ENCODE measurements at places on chromosomes 1 and 21. TPM values are rescaled to one million over a fixed set of nuclear protein-coding genes. Genes with fewer than 3 reads are reported as not detected.

KIAA1614 gene
- total RNA-seq: 0.27 TPM

BLACAT1 gene
- total RNA-seq: 14.2 TPM

DNA sequence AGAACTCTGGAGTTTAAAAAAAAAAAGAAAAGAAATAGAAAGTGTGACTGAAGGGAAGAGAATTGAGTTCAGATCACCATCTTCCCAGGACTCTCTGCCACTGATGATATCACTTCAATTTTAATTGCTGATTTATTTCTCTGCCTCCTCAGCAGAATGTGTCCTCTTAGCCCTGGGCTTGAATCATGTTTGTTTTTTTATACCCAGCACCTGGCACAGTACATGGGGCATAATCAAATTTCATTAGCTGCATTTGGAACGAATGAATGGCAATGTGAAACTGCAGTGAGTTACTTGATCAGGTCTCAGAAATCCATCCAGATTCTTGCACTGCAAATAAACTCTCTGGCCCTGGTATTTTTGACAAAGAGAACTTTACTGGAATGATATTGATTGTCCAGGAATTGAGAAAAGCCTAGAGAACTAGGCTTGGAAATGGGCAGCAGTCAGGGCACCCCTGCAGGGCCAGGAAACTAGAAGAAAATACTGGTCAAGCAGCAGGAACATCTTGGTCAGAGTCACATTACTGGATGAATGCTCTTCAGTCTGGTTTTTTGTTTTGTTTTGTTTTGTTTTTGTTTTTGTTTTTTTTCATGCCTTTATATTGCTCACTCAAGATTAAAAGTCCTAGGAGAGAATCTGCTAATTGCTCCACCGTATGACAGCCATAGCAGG is 103.8 kb upstream of the FAM78B start:
- no peaks in the 10 kb centered on the region for H3K4me1 ChIP-seq
- H3K27me3 ChIP-seq: no peaks in the 10 kb centered on the region
- no peak overlapping the region for H3K4me3 ChIP-seq
- no peaks in the 10 kb centered on the region for H3K36me3 ChIP-seq

DNA sequence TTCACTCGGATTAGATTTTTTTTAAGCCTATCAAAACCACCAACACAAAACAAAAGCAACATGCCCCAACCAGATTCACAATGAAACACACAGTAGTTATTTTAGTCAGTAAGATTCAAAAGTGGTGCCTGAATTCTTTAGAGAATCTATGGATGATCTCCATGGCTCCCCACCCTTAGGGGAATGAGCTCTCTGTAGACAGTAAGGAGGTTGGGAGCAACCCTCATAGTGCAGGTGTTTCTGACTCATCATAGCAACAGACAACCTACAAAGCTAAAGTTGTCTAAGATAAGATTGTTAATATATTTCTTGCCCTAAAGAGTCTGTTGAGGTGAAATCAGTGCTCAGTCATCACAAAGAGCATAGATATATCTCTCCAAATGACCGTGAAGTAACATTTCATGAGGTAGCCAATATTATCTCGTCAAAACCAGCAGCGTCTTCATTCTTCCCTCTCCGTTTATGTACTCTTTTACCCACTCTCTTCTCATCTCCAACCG is 78.3 kb downstream of the ADAMTS1 start:
- H3K4me3 ChIP-seq: no peak overlapping the region
- H3K4me1 ChIP-seq: peaks cover 10% of the 10 kb centered on the region
- H3K36me3 ChIP-seq: no peaks in the 10 kb centered on the region
- H3K27ac ChIP-seq: no peak overlapping the region
- H3K27me3 ChIP-seq: no peaks in the 10 kb centered on the region
- DNase-seq: no peak

- peaks cover 36% of the 10 kb centered on the region for H3K27me3 ChIP-seq
- DNase-seq: no peak
- no peak overlapping the region for H3K4me3 ChIP-seq
- peaks cover 4% of the 10 kb centered on the region for H3K36me3 ChIP-seq
- H3K27ac ChIP-seq: no peak overlapping the region
These were observed 206.0 kb downstream of the HIVEP3 start for GRCh38 chr1:41712695-41713094.

DNA sequence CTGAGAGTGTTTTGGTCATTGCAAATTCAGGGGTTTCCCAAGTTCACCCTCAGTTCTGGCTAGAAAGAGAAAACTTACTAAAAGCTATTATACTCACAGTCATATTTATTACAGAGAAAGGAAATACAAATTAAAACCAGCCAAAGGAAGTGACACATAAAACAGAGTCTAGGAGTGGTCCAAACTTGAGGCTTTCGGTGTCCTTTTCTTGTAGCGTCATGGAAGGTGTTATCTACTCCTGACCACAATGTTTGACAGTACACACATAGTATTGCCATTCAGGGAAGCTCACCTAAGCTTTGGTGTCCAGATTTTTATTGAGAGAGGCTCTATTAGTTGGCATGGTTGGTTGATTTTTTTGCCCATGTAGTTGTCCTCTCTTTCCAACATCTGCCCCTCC is 59.0 kb downstream of the SLC35A3 start:
- H3K4me3 ChIP-seq: no peak overlapping the region
- no peak overlapping the region for H3K27ac ChIP-seq
- DNase-seq: no peak
- no peaks in the 10 kb centered on the region for H3K4me1 ChIP-seq
- no peaks in the 10 kb centered on the region for H3K27me3 ChIP-seq

OR2G2 gene
- total RNA-seq: not detected

TGFB2 gene
- total RNA-seq: 32.2 TPM

DNA sequence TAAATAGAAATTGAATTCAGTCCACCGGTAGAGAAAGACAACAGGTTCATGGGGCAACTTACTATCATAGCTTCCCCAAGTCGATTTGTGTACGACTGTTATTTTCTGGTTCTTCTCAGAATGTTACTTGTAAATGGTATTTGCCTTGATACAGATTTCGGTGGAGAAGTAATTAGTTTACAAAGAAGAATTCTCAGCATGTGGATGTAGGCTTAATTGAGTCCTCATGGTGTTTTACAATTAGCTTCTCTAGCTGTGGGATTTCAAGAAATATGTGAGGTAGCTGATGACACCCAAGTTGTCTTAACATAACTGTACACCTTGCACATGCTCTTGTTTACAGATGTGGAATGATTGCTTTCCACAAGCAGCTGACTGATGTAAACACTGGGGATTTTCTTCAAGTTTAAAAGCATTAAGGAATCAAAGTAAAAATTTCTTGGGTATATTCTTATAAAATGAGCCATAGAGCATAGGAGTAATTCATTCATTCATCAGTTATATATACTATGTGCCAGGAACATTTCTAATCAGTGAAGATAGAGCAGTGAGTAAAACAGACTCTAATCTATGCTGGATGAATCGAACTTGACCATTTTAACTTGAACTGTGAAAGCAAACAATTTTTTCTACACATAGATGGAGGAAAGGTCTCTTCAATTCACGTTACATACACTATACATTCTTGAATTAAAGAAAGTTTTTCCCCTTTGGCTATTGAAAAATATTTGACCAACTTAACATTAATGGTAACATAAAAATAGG is 1.4 kb downstream of the MACO1 start:
- DNase-seq: no peak
- H3K4me1 ChIP-seq: peaks cover 32% of the 10 kb centered on the region
- H3K36me3 ChIP-seq: peaks cover 27% of the 10 kb centered on the region
- no peaks in the 10 kb centered on the region for H3K27me3 ChIP-seq

DNA sequence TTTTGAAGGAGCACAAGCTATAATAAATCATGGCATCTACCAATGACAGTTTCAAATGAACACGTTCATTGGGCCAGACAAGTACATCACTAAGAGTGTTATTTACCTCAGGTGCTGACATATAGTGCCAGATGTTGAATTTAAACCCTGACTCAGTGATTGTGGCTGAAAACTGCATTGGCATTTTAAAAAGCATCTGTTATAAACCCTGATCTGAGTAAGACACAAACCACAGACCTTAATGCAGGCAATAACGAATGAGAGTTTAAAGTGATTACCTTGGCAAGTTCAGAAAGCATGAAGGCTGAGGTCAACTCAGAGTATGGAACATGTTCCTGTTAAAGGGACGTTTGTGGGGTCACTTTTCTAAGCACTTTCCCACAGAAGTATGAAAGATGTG is 865.1 kb upstream of the TMPRSS15 start:
- H3K4me1 ChIP-seq: no peaks in the 10 kb centered on the region
- H3K4me3 ChIP-seq: no peak overlapping the region
- no peaks in the 10 kb centered on the region for H3K27me3 ChIP-seq
- H3K27ac ChIP-seq: no peak overlapping the region
- H3K36me3 ChIP-seq: no peaks in the 10 kb centered on the region

DNA sequence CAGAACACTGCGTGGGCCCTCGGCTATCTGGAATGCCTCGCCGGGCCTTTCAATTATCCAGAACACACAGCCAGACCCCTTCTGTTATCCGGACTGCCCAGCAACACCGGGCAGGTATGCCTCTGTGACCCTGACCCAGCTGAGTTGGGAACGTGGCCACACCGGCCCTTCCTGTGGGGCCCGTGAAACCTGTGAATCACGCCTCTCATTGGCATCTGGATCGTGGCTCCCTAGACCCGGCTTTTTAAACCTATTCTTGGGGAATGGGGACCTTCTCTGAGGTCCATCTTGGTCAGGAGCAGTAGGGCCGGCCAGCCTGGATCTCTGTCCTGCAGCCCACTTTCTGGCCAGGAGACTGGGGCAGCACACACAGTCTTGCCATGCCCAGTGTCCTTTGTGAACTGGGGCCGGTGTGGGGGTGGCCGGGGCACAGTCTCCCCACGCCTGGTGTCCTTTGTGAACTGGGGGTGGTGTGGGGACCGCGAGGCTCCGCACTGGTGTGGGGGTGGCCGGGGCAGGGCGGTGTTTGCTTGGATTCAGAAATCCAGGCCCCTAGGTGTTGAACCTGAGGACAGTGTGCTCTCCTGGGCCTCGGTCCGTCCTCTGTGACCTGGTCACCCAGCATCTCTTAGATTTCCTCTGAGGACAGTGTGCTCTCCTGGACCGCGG is 11.1 kb downstream of the COL18A1 start:
- peaks cover 2% of the 10 kb centered on the region for H3K4me1 ChIP-seq
- H3K36me3 ChIP-seq: no peaks in the 10 kb centered on the region
- no peak for DNase-seq
- H3K4me3 ChIP-seq: no peak overlapping the region

DNA sequence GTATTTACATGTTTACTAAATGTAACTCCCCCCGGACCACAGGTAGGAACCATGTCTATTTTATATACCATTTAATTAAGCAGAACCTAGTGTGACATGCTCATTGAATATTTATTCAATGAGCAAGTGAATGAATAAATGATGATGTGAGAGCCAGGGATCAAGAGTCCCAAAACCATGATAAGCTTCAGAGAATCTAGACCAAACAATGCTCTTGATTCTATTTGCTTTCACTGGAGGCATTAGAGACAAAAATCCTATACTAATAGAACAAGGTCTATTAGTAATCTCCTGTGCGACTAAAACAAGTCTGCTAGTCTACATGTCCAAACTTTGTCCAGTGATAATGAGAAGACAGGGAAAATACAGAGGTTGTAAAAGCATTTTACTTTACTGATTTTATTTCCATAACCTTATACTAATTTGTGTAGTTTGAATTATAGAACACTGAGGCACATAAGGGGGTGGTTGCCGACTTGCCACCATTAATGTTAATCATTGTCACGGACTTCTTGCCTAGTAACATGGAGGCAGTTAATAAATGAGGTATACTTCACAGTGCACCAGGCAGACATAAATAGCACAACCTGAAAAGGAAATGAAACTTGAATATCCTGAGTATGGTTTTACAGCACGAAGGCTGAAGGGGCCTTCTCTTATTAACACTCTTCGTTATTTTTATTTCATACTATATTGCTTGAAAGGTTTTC is 69.8 kb downstream of the TBX15 start:
- H3K4me1 ChIP-seq: peaks cover 18% of the 10 kb centered on the region
- DNase-seq: no peak
- H3K27ac ChIP-seq: no peak overlapping the region
- H3K4me3 ChIP-seq: no peak overlapping the region
- H3K36me3 ChIP-seq: peaks cover 10% of the 10 kb centered on the region

- no peak overlapping the region for H3K27ac ChIP-seq
- DNase-seq: peak; percentile 4
- H3K36me3 ChIP-seq: no peaks in the 10 kb centered on the region
- H3K4me1 ChIP-seq: no peaks in the 10 kb centered on the region
These were observed 90.3 kb upstream of the DISP3 start for GRCh38 chr1:11388617-11389016.

DNA sequence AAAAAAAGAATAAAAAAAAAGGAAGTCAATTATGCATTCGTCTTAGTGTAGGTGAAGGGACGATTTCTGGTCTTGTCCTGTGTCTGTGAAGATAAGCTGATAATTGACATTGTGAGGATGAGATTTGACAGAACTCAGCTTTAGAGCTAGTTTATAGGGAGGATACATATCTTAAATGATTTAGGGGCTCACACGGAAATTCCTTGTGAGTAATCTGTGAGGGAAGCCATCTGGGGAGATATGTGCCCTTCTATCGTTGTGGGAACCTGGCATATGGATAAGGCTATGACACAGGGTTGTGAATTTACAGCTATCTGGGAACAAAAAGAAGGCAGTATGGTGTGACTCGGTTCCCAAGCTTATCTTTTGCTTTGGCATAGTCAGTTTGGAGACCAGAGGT is 71.1 kb downstream of the RABGAP1L start:
- H3K4me3 ChIP-seq: no peak overlapping the region
- no peak for DNase-seq
- no peaks in the 10 kb centered on the region for H3K27me3 ChIP-seq
- H3K27ac ChIP-seq: no peak overlapping the region
- no peaks in the 10 kb centered on the region for H3K4me1 ChIP-seq
- no peaks in the 10 kb centered on the region for H3K36me3 ChIP-seq

- H3K27ac ChIP-seq: peak within 1 kb of the TSS; percentile 69
- H3K36me3 ChIP-seq: peaks cover 71% of the 10 kb centered on the region
- H3K4me3 ChIP-seq: peak within 1 kb of the TSS; percentile 91
- H3K4me1 ChIP-seq: peaks cover 71% of the 10 kb centered on the region
- DNase-seq: peak; percentile 88
- no peaks in the 10 kb centered on the region for H3K27me3 ChIP-seq
These were observed at the start of gene EFNA1 for GRCh38 chr1:155127105-155127966. Gene EFNA1 (plus strand): TSS chr1:155127876. CDS start chr1:155127978, 102 bp downstream.

RNU11 gene
- not detected for total RNA-seq

- peak overlapping the region; percentile 66 for H3K27ac ChIP-seq
- no peaks in the 10 kb centered on the region for H3K27me3 ChIP-seq
- no peak for DNase-seq
- H3K4me3 ChIP-seq: no peak overlapping the region
- H3K4me1 ChIP-seq: peaks cover 16% of the 10 kb centered on the region
These were observed 14.4 kb downstream of the CD55 start for GRCh38 chr1:207335695-207336363.

IVL gene
- 1.9 TPM for total RNA-seq

GNG4 gene
- total RNA-seq: 11.6 TPM
